HT1080 (cell line): ENCODE measurements at places on chromosomes 3 and 15. TPM values are rescaled to one million over a fixed set of nuclear protein-coding genes. Genes with fewer than 3 reads are reported as not detected.

DNA sequence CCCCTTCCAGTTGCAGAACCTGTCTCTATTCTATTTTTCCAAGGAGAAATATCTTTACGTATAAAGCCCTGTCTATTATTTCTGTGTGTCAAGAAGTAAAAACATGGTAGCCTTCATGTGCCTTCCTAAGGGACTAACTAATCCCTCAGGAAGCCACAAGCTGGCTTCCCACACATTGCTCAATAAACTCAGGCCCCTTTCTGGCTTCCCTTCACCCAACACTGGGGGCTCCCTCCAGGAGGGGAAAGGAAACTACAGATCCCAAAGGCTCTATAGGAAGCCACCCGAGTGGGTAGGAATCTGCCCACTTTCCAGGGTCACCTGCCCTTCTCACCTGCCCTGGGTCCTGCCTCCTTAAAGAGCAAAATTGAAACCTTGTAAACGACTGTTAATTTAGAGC is 4.6 kb downstream of the TLE3 start:
- no peak for DNase-seq

DNA sequence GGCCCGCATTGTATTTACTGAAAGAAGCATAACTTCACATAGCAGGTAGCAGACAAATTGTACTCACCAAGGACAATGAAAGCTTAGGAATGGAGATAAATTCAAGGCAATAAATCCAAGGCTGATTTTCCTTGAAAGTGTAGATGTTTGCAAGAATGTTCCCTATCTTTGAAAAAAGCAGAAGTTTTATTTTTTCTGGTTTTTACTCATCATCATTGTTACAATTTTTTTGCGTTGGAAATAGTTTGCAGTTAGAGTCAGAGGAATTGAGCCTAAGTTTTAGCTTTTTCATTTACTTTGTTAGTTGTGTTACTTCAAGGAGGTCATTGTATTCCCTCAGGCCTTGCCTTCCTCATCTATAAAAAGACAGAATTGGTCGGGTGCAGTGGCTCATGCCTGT is 213.9 kb upstream of the TBL1XR1 start:
- no peak for DNase-seq

DNA sequence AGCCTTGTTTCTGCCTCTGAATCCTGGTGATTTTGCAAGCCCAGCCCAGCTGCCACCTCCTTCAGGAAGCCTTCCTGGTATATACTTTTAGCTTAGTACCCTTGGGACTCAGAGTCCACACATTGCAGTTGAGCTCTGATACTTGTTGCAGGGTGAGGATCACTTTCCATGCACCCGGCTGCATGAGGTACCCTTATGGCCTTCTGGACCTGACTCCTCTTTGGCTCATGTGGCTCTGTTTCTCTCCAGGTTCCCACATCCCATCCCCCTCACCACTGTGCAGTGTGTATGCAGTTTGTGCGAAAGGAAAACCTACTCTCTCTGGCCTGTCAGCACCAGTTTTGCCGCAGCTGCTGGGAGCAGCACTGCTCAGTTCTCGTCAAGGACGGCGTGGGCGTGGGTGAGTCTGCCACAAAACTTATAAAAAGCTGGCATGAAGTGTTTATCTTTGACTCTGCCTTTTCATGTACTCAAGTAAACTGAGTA is 23.1 kb upstream of the P4HTM start:
- DNase-seq, result no peak

SLC27A2 gene
- not detected in 2 replicates for total RNA-seq

ERICH6 gene
- not detected in 2 replicates for total RNA-seq

DNA sequence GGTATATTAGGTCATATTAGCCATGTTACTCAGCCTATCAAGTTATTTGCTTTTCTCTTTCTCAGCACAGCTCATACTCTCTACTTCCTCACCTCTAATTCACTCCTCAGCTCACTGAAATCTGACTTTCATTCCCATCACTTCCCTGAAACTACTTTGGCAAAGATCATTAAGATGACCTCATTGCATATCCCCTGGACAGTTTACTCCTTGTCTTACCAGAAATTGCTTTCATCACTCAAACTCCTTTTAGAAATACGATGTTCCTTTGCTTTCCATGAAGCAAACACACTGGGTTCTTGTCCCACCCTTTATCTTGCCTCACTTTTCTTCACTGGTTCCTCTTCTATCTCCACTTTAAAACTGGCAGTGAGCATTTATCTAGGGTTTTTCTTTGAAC is 354.4 kb downstream of the TUSC7 start:
- no peak for DNase-seq

DNA sequence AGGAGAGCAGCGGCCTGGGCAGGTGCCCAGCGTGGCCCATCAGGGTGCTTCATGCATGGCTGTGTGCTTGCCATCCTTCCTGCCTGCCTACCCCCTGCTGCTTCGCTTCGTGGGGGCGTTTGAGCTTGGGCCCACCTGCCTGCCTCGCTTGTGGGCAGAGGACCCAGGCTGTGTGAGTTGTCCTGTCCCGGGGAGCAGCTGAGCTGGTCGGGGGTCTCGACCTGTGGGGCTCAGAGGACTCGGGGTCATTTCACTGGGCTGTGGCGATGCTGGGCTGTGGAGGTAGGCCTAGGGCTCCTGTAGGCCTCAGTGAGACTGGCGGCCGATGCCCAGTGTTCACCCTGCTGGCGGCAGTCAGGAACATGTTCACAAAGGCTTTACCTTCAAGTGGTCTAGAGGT is 12.1 kb upstream of the STAB1 start:
- no peak for DNase-seq

DNA sequence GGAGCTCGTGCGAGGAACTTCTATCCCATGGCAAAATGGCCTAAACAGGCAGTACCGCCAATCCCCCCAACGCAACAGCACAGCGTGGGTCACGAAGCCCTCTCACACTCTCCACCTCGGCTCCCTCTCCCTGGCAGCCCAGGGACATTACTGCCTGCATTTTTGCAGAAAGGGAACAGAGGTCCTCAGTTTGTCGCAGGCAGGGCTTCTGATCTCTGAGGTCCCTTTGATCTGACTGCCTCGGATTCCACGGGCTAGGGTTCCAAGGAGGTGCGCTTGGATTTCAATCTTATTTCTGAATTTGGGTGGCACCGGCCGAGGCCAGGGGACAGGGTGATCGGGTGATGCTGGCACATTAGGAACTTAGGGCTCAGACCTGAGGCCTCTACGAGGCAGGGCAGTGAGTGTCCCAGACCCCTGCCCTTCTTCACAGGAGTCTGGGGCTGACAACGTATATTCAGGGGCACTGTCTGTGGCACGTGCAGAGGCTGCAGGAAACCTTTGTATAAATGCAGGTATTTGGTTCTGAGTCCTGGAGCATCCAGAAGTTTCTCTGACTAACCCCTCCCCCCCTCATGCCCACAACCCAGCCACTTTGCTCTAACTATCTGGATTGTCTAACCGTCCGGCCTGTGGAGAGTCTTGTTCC is 197.9 kb downstream of the XXYLT1 start:
- DNase-seq, result no peak

DNA sequence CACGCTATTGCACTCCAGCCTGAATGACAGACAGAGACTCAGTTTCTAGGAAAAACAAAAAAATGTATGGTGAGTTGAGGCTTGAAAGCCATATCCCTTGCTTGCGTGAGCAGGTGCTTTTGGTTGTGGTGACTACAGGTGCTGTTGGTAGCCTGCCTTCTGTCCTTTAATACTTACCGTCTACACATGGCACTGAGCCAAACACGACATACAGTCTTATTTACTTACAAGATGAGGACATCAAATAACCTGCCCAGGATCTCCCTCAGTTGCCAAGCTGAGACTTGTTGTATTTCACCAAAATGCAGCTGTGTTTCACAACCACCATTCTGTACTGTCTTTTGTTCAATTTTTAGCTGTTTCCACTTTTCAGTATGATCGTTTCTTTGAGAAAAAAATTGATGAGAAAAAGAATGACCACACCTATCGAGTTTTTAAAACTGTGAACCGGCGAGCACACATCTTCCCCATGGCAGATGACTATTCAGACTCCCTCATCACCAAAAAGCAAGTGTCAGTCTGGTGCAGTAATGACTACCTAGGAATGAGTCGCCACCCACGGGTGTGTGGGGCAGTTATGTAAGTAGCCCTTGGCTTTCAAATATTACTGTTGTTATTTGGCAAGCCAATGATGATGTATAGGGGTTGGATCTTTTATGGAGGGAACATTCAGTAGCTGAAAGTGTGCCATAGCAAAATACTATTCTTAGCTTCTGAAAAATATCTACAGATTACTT is 6.5 kb downstream of the ALAS1 start:
- no peak for DNase-seq
